ENCODE measurements at places on chromosomes 11 and 22. TPM values are rescaled to one million over a fixed set of nuclear protein-coding genes. Genes with fewer than 3 reads are reported as not detected.

The POGLUT3 gene
- 28.7 TPM for total RNA-seq

The CATSPERZ gene
- total RNA-seq = 0.55 TPM

The EMID1 gene
- 36.1 TPM for total RNA-seq

The BDNF gene
- 0.08 TPM for total RNA-seq

GRCh38 chr11:86680716-86681482, 8.5 kb upstream of the ME3 start:
- H3K27me3 ChIP-seq = peaks cover 18% of the 10 kb centered on the region
- peaks cover 14% of the 10 kb centered on the region for H3K4me1 ChIP-seq
- H3K4me3 ChIP-seq = no peak overlapping the region
- no peak for DNase-seq
- no peaks in the 10 kb centered on the region for H3K36me3 ChIP-seq

DNA sequence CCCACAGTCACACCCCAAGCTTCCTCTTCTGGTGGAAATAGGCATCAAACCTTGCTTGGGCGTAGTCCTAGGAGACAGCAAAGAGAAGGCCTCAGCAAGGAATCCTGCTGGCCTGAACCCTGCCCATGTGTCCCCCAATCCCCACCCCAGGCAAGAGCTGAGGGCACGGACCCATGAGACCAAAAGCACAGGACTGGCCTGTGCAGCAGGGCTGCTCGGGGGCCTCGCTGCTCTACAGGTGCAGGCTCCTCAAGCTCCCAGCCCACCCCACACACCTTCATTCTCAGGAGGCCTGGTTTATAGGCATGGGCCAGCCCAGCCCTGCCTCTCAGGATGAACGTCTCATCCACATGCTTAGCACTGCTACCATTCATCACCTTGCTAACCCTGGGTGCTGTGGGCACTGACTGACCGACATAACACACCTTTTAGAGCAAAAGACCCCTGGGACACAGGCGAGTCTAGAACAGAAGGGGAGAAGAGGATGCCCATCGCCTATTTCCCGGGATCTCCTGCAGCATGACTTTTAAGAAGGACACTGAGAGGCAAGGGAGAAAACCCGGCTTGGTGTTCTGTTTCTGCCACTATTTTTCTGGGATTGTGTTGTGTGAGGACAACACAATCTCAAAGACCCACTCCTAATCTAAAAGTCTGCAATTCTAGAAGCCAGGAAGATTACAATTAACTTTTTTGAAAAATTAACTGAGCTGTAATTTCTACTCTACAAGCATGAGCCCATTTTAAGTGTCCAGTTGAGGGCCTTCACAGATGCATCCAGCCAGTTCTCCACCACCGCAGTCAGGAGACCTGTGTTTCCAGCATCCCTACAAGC, 15.4 kb downstream of the TCIRG1 start:
- peaks cover 16% of the 10 kb centered on the region for H3K36me3 ChIP-seq
- no peak overlapping the region for H3K4me3 ChIP-seq
- H3K27ac ChIP-seq = no peak overlapping the region
- DNase-seq = peak; percentile 54
- H3K4me1 ChIP-seq = no peaks in the 10 kb centered on the region
- no peaks in the 10 kb centered on the region for H3K27me3 ChIP-seq

GRCh38 chr11:65429724-65430405, 7.3 kb downstream of the NEAT1 start:
- H3K27ac ChIP-seq = no peak overlapping the region
- H3K27me3 ChIP-seq = no peaks in the 10 kb centered on the region
- H3K4me1 ChIP-seq = peaks cover 4% of the 10 kb centered on the region
- peaks cover 23% of the 10 kb centered on the region for H3K36me3 ChIP-seq

- DNase-seq = peak; percentile 44
- H3K4me1 ChIP-seq = no peaks in the 10 kb centered on the region
- no peak overlapping the region for H3K4me3 ChIP-seq
- H3K27me3 ChIP-seq = no peaks in the 10 kb centered on the region
Observed at GRCh38 chr11:65648997-65649493, 11.1 kb downstream of the SIPA1 start.

GRCh38 chr11:95922099-95922498, 1.8 kb downstream of the MTMR2 start:
- H3K27me3 ChIP-seq = no peaks in the 10 kb centered on the region
- DNase-seq = no peak
- H3K27ac ChIP-seq = no peak overlapping the region
- peak overlapping the region; percentile 94 for H3K4me3 ChIP-seq

DNA sequence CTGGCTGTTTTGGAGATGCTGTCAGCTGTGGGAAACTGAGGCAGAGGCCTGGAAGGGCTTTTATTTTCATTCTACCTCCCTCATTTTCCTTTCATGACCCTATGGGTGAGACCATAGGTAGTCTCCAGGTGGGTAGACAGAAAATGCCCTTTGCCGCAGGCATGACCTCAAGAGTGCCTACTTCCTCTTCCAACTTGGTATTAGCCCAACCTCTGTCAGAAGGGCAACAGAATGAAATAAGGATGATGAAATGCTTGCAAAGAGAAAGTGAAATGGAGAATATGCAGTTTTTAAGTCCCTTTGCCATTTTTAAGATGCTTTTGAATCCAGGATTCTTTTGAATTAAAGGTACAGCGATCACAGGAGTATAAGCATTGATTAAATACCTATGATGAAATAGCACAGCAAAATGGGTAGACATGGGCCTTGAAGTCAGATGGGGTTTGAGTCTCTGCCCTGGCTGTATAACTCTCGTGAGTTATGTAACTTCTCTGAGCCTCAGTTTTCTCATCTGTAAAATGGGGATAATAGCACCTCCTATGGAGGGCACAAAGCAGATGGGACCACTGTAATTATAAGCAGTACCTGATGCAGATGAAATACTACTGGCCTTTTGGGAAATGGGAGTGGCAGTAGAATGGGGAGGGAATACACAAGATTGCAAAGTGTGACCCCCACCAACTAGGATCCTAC, 3.7 kb downstream of the ASPHD2 start:
- no peaks in the 10 kb centered on the region for H3K27me3 ChIP-seq
- H3K27ac ChIP-seq = no peak overlapping the region
- DNase-seq = no peak
- H3K36me3 ChIP-seq = peaks cover 5% of the 10 kb centered on the region
